Hematopoietic multipotent progenitor cell treated with erythropoietin and hydrocortisone succinate and interleukin-3 and kit ligand, for 17 days (in vitro differentiated cells): ENCODE measurements at places on chromosomes 3 and 15.

- DNase-seq: no peak
Measured at GRCh38 chr3:108548304-108548703, 37.9 kb upstream of the MYH15 start.

DNA sequence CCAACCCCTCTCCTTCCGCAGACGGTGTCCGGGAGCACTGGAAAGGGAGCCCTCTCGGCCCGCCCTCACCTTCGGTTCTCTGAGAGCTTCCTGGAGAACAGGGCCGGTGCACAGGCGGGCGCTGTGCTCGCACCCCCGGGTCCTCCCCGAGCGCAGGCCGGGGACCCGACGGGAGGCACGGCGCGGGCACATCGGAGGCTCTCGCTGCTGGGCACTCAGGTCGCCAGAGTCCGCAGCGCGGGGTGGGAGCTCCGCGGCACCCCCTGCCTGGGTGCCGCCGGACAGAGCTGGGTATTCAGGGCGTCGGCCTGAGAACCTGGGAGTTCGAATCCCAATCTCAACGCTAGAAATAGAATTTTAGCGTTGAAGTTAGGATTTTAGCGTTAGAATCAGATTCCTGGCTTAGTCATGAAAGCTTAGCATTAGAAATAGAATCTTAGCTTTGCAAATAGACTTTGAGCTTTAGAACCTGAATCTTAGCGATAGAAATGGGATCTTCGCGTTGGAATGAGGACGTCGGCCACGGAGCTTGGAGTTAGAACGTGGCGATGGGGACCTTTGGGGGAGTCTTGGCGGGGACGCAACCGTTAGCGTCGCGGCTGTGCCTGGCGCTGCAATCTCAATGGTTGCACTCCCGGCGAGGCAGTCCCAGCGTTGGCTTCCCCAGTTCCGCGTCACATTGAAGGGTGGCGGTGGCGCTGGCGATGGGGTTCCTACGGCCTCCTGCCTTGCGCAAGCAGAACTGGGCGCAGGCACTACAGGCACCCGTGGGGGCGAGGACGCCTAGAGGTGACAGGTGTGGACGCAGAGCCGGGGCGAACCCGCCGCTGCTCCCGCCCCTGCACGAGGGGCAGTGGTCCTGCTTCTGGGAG lies 549 bp downstream of the TRH start:
- no peak for DNase-seq

DNA sequence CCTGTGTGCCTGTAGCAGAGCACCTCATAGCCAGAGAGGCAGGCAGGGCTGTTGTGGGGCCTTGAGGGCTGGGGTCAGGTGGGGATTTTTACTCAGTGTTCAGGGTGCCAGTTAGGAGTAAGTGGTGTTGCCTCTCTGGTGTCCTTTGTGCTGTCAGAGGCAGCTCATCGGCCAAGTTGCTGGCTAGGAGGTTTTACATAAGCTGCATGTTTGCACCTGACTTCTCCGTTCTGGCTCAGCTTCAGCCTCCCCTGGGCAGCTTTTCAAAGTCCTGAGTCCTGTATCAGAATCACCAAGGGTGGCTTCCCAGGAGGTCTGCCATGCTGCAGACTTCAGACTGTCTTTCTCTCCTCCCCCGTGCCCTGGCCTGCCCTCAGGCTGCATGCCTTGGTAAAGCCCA lies 242.6 kb upstream of the TPM1 start:
- DNase-seq: no peak

GRCh38 chr3:30693470-30694120 lies 87.2 kb downstream of the TGFBR2 start:
- peak; percentile 47 for DNase-seq

GRCh38 chr15:99976811-99977271 lies 243.6 kb upstream of the LYSMD4 start:
- no peak for DNase-seq

GRCh38 chr3:141151439-141151838 lies 80.2 kb upstream of the PXYLP1 start:
- DNase-seq: no peak

GRCh38 chr3:49410846-49411534 lies 786 bp downstream of the RHOA start:
- no peak for DNase-seq

- no peak for DNase-seq
Measured at GRCh38 chr3:15207836-15208504, 1.9 kb downstream of the CAPN7 start.

DNA sequence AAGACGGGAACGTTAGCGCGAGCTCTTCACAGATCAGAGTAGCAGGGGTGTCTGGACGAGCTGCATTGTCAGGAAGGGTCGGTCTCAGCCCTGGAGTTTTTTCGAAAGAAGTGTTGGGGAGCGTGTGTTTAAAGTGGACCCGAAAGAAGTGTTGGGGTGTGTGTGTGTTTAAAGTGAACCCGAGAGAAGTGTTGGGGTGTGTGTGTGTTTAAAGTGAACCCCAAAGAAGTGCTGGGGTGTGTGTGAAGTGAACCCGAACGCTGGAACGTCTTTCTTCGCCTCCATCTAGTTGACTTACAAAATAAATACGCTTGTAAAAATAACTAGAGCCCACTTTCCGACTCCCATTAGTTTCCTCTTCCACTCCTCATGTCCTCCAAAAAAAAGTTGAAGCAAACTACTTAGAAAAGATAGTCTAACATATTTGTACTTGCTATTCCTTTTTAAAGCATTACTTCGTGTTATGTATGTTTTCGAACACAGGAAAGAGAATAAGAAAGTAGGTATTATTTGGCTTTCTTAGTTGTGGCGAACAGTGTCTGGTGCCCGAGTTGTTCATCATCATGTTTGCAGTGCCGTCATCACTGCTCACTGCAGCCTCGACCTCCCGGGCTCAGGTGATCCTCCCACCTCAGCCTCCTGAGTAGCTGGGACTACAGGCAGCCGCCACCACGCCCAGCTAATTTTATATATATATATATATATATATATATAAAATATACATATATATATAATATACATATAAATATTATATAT lies 1.0 kb downstream of the LRCH3 start:
- peak; percentile 39 for DNase-seq

DNA sequence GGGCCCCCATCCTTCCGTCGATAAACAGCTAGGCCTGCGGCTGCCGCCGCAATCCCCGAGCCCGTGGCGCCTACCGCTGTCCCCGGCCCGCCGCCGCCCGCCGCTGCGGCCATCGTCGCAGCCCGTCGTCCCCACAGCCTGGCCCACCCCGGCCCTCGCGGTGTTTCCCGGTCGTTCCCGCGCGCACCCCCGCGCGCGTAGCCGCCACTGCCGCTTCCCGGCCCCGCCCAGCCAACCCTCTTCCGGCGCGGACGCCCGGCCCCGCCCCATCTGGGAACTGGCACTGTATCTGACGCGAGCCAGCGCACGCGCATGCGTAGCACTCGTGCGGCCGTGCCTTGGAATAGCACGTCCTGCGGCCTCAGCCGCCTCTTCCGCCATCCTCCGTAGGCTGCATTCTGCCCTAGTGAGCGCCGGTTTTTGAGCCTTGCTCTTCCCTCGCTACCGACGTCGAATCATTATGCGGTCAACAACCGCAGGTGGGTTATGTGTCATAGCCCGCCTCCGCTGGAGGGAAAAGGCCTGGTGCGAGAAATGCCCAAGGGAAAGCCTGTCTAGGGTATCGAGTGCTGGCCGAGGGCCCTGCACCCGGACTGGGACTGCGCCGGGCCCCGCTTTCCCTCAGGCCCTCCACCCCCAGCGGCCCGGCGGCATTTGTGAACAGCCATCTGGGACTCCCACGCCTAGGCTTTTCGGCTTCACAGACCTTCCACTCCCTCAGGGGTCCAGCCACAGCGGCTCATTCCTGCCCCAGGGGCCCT lies at the start of gene SMARCC1:
Gene SMARCC1, minus strand, starts transcription at position 209 of the 761 bp plus-strand sequence. Its CDS starts 96 bp downstream, at position 113.
- DNase-seq: peak; percentile 97

DNA sequence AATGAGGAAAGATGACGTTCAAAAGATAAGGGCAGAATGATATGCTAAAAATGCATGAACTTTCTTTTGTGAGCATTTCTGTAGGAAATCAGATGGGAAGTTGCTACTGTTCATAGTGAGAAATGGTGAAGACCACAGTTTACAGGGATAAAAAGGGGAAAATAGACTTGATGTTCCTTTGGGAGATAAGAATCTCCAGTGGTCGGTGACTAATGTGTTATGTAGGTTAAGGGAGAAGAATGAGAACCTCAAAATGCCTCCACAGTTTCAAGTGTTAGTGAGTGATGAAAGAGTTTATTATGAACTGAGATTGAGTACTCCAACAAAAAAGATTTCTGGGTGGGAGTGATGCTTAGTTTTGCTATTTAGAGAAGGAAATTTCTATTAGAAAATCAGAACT lies 247.2 kb downstream of the LSAMP start:
- DNase-seq: no peak

DNA sequence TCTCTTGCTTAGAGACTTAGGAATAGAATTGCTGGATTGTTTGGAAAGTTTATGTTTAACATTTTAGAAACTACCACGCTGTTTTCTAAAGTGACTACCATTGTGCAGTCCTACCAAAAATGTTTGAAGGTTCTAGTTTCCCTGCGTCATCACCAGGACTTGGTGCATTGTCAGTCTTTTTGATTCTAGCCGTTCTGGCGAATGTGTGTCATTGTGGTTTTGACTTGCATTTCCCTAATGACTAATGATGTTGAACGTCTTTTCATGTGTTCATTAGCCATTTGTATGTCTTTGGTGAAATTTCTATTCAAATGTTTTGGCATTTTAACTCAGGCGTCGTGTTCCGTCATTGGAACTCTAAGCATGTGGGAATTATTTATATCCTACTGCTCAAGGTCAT lies 58.0 kb downstream of the CHD2 start:
- no peak for DNase-seq

DNA sequence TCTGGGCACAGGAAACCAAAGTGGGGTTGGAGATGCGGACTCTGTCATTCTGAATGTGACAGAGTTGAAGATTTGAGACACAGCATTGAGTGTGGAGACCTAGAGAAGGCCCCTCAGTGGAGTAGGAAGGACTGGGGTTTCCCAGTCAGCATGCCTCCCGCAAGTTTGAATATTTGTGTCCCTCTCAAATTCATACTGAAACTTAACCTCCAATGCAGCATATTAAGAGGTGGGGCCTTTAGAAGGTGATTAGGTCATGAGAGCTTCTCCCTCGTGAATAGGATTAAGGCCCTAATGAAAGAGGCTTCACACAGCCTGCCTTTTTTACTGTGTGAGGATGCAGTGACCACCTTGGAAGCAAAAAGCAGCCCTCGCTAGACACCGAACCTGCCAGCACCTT lies 8.0 kb downstream of the HDDC3 start:
- DNase-seq: no peak

- no peak for DNase-seq
Measured at GRCh38 chr15:92781925-92782453, 118.1 kb upstream of the CHD2 start.

DNA sequence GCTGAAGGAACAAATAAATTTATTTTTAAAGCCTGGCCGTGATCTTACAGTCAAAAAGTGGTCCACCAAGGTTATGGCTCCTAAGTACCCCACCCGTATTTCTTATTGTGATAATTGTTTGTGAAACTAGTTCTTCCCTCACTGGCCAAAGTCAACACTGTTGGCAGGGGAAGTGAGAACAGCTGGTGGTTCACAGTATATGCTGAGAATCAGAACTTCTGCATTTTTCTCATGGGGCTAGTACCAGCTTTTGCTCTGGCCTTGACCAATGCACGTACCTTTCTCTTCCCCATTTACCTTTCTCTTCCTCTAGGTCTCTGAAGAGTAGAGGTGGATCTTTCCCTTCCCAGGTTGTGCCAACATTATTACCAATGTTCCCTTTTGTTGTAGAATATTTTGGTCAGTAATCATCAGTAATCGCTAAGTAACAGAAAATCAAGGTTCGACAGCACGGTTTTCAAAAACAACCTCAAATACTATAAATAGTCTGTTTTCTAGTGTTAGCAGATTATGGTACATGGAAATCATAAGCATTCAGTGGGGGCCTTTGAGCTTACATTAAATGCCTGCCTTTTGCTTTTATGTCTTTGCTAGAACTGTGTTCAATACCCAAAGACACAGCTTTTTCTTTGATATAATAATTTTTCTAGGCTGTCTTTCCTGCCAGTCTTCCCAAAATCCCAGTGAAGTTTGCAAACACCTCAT lies 268.0 kb downstream of the LPP start:
- DNase-seq: no peak

DNA sequence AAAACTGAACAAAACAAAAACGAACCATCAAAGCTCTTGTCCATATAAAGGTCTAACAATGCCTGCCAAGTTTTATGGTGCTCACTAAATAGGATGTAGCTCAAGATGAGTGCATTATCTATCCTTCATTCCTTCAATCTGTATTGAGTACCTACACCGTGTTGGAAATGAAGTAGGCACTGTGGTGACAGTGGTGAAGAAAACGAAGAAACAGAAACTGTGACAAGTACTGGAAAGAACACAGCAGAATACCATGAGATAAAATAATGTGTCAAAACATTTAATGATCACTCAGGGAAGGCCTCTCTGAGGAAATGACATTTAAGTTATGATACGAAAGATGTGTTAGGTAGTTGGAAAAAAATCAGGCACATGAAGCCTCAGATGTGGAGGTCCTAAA lies 36.2 kb downstream of the CBLB start:
- no peak for DNase-seq

- DNase-seq: no peak
Measured at GRCh38 chr3:64739971-64740631, 52.3 kb upstream of the ADAMTS9 start.

- DNase-seq: no peak
Measured at GRCh38 chr3:111070772-111071256, 802 bp upstream of the NECTIN3 start.

GRCh38 chr3:38599886-38600285 lies 49.6 kb downstream of the SCN5A start:
- DNase-seq: no peak

DNA sequence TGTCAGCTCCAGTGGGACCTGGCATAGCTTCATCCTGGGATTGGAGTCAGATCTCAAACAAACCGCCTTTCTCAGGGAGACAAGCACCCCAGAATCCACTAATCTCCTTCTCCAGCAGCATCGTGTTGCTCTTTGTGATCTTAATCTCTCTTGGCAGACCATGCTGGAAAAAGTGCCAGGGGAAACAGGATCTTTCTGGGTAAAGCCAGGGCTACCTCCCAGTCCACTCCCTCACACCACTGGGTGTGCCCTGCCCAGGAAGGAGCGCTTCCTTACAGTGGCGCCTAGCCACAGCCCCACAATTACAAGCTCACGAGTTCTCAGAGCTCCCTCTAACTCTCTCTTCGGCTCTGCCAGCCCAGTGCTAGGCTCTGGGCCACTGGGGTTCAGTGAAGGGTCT lies 32.2 kb downstream of the RPLP1 start:
- DNase-seq: no peak

- DNase-seq: no peak
Measured at GRCh38 chr3:113625834-113626233, 70.6 kb downstream of the USF3 start.

- DNase-seq: peak; percentile 99
Measured at GRCh38 chr3:69051756-69052471, at the start of gene TMF1. TSS of gene TMF1 (minus strand) at chr3:69052333. CDS start at chr3:69052086, 247 bp downstream.

- DNase-seq: no peak
Measured at GRCh38 chr3:125062904-125063618, 7.3 kb upstream of the HEG1 start.

DNA sequence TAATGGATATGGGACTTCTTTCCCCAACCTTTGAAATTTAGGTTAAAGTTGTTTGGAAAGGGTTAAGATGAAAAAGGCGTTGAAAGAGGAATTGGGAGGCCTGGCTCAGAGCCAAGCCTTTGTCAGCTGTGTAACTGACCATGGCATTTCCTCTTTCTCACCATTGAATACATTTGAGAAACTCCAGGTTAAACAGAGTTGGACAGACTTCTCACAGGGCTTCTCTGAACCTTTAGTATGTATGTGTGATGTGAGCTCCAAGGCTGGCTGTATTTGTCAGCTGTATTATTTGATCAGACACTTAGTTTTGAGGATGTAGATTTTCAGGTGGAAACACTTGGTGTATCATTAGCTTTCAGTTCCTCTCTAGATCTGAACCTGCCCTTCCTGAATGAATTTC lies 136.4 kb upstream of the GOLGA6L4 start:
- DNase-seq: no peak

- DNase-seq: no peak
Measured at GRCh38 chr3:150913133-150913922, 8.1 kb upstream of the MINDY4B start.
